Nucleus accumbens (tissue), 56 donors: ENCODE measurements at places on chromosomes 2 and 18.

GRCh38 chr2:233402789-233403188 lies 48.5 kb downstream of the DGKD start:
- no peak for DNase-seq

DNA sequence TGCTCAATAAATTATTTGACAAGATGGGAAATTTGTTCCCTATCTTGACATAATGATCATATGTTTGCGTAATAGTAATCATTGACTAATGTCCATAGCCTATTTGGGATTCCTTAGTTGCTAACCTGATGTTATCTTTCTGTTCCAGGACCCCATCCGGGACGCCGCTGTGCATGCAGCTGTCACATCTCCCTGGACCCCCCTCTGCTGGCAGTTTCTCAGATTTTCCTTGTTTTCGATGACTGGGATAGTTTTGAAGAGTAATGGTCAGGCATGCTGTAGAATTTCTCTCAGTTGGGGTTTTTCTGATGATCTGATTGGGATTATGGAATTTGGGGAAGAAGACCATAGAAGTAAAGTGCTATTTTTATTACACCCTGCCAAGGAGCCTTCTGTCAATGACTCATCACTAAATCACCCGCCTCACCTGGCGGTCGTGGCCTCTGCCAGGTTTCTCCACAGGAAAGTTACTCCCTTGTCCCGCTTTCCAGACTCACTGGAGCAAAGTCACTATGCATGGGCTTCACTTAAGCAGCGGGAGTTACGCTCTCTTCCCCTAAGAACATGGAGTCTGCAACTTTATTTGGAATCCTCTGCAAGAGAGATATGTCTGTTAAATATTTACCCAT lies 19.9 kb upstream of the TMEM18 start:
- DNase-seq, result no peak

DNA sequence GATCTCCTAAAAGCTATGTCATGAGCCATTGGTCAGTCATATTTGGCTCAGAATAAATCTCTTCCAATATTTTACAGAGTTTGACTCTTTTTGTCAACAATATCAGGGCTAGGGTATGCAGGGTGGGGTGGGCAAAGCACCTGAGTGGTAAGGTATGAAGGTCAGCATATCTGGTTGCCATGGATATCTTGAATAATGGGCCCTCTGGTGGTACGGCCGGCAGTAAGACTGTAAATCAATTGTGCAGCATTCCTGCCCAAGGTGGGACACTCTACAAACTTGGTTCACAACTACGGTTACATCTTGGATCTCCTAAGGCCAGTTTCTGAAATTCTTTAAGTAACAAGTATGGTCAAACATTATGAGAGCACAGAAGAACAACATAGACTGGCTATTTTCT lies 119.6 kb downstream of the SPOPL start:
- DNase-seq, result no peak

DNA sequence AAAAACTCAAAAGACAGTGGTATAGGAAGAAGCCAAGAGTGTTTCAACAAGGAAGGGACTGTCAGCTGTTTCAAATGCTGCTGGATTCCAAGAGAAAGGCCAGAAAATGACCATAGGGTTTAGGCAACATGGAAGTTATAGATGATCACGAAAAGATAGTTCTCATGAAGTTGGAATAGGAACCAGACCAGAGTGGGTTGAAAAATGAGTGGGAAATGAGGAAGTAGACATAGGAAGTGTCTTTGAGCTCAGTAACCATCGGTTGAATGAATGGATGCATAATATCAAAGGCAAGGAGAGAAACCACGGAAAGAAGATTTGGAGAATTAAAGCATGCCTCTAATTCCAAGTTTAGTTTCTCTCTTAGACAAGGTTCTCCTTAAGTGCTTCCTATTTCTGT lies 1.3 kb downstream of the NCAPH start:
- DNase-seq, result no peak

GRCh38 chr18:61842146-61842545 lies 50.7 kb downstream of the RNF152 start:
- DNase-seq, result no peak

GRCh38 chr2:107553539-107553938 lies 273.2 kb upstream of the RGPD4 start:
- no peak for DNase-seq

DNA sequence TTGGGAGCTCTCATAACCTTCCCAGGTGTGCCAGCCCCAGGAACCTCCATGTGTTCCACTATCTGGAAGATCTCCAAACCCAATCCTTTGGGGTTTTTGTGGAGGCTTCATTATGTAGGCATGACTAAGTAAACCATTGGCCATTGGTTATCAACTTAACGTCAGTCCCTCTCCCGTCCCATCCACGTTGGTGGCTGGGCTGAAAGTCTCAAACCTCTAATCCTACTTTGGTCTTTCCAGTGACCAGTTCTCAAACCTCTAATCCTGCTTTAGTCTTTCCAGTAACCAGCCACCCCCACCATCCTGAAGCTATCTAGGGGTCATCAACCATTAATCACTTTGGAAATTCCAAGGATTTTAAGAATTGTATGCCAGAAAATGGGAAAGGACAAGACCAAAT lies 704.7 kb upstream of the TMEFF2 start:
- DNase-seq, result no peak

GRCh38 chr2:223908304-223908998 lies 36.7 kb downstream of the WDFY1 start:
- no peak for DNase-seq

- DNase-seq, result no peak
Observed at GRCh38 chr2:113201496-113202304, 27.9 kb downstream of the PSD4 start.

GRCh38 chr2:208820014-208820688 lies 413.6 kb downstream of the PTH2R start:
- no peak for DNase-seq

GRCh38 chr2:83168377-83168776 lies 1290.7 kb downstream of the SUCLG1 start:
- DNase-seq, result no peak

GRCh38 chr2:43346602-43347567 lies 120.5 kb upstream of the ZFP36L2 start:
- no peak for DNase-seq

DNA sequence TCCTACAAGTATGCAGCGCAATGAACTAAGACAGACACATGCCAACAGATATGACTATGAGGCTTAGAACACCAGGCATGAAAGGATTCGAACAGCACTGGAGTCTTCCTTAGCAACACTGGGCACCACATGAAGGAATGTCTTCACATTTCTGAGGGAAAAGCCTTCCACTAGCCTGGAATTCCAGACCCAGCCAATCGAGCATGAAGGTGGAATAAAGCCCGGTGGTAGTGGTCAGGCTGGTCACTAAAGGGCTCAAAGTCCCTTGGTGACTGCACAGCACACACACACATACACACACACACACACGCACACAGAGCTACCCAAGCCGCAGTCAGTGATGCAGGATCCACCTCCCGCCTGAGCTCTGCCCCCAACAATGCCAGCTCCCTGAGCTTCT lies 19.7 kb upstream of the SFXN5 start:
- no peak for DNase-seq

DNA sequence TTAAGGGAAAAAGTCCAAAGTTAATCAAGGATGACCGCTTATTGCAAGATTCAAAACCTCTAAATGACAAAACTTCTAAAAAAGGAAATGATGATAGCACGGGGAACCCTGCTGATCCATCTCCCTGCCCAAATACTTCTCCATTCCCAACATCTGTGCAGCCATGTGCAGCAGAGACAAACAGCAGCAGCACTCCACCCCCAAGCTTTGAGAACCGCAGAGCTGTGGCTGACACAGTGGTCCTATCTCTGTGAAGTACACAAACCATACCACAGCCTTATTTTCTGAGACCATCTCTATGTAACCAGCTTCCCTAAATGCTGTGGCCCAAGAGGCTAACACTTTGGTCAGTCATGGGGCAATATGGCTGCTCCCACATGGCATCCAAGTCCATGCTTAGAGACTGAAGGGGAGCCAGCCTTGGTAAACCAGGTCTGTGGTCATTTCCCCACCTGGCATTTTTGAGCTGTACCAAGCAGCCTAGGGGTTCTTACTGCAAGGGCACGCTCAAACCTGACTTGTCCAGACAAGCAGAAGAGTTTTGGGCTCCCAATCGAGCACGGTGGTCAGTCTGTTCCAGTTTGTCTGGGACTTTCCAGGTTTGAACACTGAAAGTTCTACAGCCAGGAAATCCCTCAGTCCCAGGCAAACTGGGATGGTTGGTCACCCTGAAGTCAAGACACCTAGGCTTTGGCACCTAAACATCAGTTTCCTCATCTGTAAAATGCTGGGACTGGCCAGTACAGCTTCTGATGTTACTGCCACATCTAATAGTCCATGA lies 17.1 kb upstream of the NFE2L2 start:
- DNase-seq, result no peak

DNA sequence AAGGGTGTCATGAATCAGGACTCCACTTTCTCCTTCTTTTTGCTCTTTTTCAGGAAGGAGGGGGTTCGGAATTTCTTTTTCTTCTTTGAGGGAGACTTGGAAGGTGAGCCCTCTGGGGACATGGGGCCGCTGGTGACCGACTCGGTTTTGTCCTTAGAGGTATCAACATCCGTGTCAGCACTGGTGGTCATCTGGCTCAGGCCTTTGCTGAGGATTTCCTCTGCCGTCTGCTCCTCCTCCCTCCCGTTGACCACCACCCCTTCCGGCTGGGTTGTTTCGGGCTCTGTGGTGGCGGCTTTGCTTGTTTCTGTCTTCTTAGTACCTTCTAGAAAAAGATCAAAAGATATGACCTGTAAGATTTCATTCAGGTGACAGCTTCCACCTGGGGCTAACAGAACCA lies 104.6 kb downstream of the ADD2 start:
- DNase-seq, result no peak

- no peak for DNase-seq
Observed at GRCh38 chr2:231745303-231746038, 35.6 kb downstream of the PDE6D start.

GRCh38 chr2:240245706-240246105 lies 105.2 kb upstream of the OTOS start:
- DNase-seq, result no peak

- no peak for DNase-seq
Observed at GRCh38 chr2:74576863-74577229, 22.3 kb downstream of the DOK1 start.

DNA sequence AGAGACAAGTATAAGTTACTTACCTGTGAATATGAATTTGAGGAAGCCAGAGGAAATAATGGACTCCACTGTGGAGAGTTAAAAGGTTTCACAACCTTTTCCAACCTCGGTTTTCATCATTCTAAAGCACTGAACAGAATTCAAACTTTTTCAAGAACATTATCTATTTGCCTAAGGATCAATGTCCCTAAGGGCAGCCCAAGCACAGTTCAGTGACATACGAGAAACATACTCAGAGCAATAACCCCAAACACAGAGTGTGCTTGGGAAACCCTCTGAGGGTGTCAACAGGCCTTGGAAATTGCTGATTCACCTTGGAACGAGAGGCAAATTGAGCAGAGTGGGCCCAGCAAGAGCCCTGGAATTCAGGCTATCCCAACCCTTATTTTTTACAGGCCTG lies at the start of gene ABCB11:
ABCB11 (minus strand) TSS at position 123 of the 400 bp plus-strand sequence. CDS start 13,199 bp downstream, outside the sequence.
- no peak for DNase-seq

DNA sequence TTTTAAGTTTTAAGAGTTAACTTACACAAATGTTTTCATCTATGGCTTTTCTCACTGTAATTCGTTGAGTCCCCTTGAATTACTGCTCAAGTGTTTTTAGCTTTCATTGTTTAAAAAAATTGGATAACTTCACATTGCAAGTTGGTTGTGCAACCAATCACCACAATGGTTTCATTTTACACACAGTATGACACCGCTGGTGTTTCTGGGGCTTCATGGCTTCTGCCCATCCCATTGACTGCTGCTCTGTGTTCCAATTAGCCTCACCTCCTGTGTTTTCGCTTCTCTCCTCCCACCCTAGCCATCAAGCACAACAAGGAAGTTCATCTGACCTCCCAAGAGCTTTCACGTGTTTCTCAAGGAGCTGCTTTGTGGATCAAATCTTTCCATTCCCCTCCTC lies 199.1 kb upstream of the CHAC2 start:
- no peak for DNase-seq

DNA sequence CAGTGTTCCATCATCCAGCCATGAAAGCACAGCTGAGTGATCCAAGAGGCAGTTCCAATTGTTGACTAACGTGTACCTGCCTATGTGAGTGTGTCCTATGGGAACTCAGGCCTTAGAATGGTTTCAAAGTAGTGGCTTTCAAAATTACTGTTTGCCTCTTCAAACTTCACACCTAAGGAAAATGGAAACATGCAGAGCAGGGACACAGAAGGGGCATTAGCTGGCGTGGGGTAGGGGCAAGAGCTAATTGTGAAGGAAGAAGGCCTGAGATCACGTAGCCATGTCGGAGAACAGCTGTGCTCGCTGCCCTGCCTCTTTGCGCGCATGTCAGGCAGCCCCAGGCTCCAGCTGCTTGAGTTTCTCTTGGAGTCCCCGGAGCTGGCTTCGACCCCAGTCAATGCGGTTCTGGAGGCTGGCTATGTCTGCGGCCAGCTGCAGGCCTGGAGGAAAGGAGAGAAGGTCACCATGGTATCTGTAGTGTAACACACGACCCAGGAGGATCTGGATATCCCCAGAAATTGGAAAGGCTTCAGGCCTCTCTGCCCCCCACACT lies 3.8 kb upstream of the IMP4 start:
- DNase-seq, result no peak

DNA sequence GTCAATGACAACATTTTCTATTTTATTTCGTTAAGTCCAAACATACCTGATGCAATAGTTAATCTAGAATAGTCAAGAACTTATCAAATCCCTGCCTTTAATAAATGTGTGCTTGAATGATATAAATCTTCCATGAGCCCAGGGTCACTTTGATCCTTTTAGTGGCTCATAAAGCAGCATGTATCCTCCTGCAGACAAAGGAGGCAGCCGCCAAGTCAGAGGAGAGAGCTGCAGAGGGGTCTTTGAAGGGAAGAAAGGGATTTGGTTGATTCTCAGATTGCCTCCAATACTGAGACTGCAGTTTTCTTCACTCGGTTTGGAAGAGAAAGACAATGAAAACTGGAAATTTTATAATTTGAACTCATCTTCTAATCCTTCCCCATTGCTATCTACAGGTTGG lies 378.4 kb upstream of the PIK3C3 start:
- no peak for DNase-seq

GRCh38 chr2:216700781-216701180 lies 5.4 kb upstream of the IGFBP5 start:
- DNase-seq, result no peak

DNA sequence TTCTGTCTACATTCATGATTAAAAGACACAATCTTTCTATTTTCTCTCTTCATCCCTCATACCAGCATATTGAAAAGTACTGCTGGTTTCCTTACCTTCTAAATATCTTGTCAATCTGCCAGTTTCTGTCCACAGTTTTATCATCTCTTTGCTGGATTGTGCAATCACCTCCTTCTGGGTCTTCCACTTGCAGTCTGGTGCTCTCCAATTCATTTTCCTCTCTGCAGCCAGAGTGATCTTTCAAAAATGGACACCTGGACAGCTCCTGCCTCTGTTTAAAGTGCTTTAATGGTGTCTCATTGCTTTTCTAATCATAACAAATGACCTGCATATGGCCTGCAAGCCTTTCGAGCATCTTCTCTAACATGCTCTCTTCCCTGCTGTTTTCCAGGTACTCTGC lies 94.0 kb downstream of the C1QL2 start:
- DNase-seq, result no peak
